ENCODE measurements at places on chromosomes 1 and 21. TPM values are rescaled to one million over a fixed set of nuclear protein-coding genes. Genes with fewer than 3 reads are reported as not detected.
A peak's percentile ranks its signal among the peaks of the same experiment; 100 is the strongest.

- DNase-seq, result peak; percentile 45
Measured at GRCh38 chr1:15985611-15986297, 9.9 kb upstream of the ZBTB17 start.

DNA sequence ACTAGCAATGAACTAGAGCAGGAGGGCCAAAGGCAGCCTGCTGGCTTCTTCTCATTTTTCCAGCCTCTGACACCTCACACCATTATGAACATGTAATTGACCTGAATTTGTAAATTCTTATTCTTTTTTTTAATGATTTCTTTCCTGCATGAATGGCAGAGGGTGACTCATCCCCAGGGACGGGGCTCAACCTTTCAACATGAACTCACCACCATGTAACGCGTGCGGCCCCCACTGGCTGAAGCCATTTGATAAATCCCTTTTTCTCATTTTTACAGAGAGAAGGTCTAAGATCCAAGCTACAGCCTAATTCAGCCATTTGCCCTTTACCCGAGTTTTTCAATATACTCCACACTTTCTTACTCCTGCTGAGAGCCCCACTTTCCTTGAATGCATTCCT is 9.3 kb upstream of the ETS2 start:
- peak; percentile 76 for DNase-seq

- no peak for DNase-seq
Measured at GRCh38 chr1:29650476-29650875, 414.2 kb downstream of the PTPRU start.

DNA sequence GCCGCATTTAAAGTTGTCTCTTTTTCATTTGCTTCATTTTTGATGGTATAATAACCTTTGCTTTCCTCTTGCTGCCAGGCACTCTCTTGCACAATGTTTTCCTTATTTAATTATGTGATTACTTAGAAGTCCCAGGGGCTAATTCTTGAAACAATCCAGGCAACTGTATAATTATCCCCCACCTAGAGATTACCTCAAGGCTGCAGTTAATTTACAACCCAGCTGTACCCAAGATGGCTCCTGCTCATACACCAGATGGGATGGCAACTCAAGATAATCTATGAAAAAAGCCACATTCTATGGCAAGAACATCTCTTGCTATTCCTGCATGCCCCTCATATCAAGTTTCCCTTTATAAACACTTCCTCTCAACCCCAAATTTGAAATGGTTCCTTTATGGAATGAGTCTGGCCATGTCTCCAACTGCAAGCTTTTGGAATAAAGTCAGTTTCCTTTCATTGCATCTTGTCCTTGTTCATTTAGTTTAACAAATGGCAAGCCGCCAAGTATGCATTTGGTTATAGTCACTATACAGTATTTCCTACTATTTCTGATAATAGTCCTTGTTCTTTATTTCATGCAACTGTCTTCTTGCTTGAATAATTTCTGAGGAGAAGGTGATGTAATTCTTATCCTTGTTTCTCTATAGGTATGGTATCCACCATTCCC is 1042.6 kb downstream of the PLA2G4A start:
- DNase-seq, result no peak

- DNase-seq, result no peak
Measured at GRCh38 chr1:109991400-109991925, 6.9 kb downstream of the AHCYL1 start.

DNA sequence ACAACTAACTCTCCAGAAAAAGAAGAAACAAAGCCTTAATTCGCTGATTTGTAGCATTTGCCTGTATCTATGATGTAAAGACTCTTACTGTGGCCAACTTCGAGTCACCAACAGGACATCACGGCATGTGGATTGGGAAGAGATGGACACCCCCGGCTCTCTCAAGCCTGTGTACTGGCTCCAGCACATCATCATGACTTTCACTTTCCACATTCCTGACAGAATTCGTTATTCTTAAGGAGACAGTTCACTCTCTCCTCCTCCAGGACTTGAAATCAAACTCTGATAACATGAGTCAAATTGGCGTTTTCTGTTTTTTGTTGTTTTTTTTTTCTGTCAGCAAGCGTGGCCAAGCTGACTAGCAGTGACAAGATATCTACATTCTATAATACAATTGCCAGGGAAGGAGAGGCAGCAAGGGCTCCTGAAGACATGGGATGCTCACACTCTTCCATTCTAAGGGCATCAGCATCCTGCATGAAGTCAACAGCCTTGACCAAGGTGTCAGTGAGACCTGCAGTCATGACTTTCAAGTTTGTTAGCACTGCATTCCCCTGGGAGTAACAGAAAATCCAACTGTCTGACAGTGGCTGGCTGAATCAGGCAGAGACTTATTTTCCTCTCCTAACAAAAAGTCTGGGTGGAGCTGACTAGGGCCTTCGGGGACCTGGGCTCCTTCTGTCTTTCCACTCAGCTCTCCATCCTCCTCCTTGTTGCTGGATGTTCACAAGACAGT is 13.3 kb upstream of the TRAF3IP3 start:
- no peak for DNase-seq

DNA sequence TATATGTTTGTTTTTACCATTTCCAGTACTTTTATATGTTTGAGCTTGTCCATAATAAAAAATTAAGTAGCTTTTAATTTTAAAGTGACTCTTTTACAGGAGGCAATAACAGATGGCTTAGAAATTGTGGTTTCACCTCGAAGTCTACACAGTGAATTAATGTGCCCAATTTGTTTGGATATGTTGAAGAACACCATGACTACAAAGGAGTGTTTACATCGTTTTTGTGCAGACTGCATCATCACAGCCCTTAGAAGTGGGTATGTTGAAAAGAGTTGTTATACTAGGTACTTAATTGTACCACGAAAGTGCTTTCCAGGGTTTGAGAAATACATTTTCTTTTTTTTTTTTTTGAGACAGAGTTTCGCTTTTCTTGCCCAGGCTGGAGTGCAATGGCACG is 46.1 kb downstream of the RNF2 start:
- DNase-seq, result no peak

DNA sequence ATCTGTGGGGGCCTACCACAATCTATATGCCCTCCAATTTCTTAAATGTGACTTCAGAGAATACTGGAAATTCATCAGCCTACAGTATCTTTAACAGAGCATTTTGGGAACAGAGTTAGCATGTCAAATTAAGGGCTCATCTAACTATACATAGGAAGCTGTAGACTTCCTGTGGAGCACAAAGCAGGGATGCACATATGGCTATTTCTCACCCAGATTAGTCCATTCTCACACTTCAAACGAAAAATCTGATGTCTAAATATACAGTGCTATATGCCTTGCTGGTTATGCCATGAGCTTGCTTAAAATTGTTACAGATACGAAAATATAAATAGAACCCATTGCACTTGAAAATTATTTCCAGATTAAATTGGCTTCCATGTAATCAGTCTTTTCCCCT is 1922.8 kb downstream of the MRPL39 start:
- DNase-seq, result no peak

DNA sequence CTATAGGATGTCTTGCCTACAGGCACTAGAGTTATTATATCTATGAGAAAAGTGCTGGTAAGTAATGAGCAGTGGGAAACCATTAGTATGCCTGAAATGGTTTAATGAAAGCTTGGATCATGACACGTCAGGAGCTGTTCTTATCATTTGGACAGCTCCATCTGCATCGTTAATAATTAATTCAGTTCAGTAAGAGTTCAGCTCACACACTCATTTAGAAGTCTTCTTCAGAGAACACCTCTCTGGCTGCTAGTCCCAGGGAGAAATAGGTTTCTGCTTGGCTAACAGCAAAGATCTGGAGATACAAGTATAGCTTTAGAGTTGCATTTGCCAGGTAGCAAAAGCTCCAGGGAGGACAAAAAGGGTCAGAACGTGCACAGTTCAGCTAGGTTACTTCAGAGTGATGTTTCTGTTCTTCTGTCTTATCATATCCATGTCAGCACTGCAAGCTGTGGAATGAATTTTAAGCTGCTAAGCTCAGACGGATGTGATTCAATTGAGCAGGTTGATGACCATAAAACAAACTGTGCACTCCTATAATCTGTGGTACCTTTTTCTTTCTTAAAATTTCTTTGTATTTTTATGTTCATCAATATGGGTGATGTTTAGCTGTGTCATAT is 173.6 kb downstream of the ADGRL2 start:
- no peak for DNase-seq

GRCh38 chr1:209661071-209661470 is 8.8 kb upstream of the LAMB3 start:
- DNase-seq, result no peak

DNA sequence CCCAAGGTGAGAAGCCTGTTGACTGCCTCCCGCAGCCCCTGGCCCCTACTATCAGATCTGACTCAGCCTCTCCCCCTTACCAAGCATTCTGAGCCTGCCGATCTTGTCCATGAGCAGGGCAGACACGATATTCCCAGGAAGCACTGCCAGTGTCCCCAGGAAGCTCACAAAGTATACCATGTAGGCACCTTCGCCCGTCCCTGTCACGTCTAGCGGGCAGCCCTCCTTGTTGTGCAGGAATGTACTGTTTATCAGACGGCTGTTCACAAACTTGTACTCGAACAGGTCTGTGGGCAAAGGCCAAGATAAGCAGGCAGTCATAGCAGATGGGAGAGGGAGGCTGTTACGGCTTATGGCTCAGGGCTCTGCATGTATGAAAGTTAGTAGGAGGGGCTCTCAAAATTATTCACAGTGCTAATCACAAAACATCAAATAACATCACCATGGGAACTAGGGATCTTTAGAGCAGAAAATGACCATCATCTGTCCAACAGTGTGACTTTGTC is 7.3 kb downstream of the BOLA1 start:
- DNase-seq, result no peak

- DNase-seq, result no peak
Measured at GRCh38 chr1:202285908-202286307, 55.8 kb downstream of the UBE2T start.

- DNase-seq, result no peak
Measured at GRCh38 chr1:19776287-19776686, 23.4 kb downstream of the TMCO4 start.

GRCh38 chr1:100860397-100860991 is 34.1 kb downstream of the EXTL2 start:
- DNase-seq, result no peak

DNA sequence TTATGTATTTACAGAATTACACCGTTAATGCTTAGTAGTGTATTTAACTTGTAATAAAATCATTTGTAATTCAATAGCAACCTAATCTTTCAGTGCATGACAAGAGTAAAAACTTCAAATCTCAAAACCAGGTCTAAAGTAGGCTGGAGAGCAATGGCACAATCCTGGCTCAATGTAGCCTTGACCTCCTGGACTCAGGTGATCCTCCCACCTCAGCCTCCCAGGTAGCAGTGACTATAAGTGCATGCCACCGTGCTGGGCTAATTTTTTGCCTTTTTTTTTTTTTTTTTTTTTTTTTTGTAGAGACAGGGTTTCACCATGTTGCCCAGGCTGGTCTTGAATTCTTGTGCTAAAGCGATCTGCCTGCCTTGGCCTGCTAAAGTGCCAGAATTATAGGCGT is 11.3 kb downstream of the IPP start:
- DNase-seq, result no peak

DNA sequence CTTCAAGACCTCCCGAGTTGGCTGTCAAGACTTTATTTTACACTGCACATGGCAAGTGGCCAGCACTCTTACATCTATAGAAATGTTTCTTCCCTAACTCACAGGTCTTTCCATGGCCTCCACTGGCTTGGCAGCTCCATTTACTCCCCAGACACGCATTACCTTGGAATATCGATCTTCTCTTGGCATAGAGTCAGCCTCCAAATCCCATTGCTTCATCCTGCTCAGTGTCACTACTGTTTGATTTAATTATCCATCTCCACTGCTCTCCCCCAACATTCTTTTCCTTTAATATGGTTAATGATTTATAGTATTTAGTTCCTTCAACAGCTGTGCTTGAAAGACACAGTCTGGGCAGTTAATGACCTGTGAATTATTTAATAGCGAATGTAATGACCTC is 241.2 kb upstream of the MAP1LC3C start:
- DNase-seq, result no peak

- DNase-seq, result no peak
Measured at GRCh38 chr21:39041816-39042215, 141.4 kb downstream of the PSMG1 start.

GRCh38 chr1:20380616-20381035 is 90.0 kb downstream of the VWA5B1 start:
- DNase-seq, result no peak

TLR5 gene
- total RNA-seq, result under 0.01 TPM

TENT5C gene
- total RNA-seq, result 0.79 TPM

MATN1 gene
- total RNA-seq, result under 0.01 TPM

KPRP gene
- not detected for total RNA-seq

IL19 gene
- total RNA-seq, result not detected

NENF gene
- total RNA-seq, result 11.8 TPM

ACTL8 gene
- total RNA-seq, result not detected

RXFP4 gene
- total RNA-seq, result not detected

B3GALT2 gene
- 3.7 TPM for total RNA-seq

KCNA3 gene
- not detected for total RNA-seq

All from lung microvascular endothelial cell (primary cell).